ENCODE measurements at places on chromosomes 1 and 21.

- no peak for DNase-seq
Measured at GRCh38 chr1:169160845-169161495, 54.5 kb downstream of the ATP1B1 start.

GRCh38 chr1:38129473-38129872 lies 82.9 kb upstream of the POU3F1 start:
- DNase-seq, result no peak

DNA sequence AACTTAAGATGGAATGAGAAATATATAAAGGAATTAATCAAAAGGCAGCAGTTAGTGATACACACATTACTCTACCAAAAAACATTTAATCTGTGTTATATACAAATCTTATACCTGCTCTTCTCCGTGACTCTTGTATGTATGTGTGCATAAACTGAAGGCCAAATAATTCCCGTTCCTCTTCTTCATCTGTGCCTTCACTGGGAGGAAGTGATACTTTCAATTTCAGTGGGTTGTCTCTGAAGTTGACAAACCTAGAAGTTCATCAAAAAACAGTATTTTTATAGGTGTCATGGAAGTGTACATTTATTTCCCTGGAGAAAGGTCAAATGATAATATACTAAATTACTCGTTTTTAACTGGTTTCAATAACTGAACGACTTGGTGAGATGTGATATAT lies 19.3 kb downstream of the TRMT13 start:
- DNase-seq, result no peak

GRCh38 chr1:111739925-111740765 lies 950 bp upstream of the INKA2 start:
- DNase-seq, result no peak

GRCh38 chr1:246083416-246083815 lies 423.7 kb downstream of the SMYD3 start:
- DNase-seq, result no peak

- no peak for DNase-seq
Measured at GRCh38 chr1:113917400-113918082, 11.6 kb upstream of the HIPK1 start.

DNA sequence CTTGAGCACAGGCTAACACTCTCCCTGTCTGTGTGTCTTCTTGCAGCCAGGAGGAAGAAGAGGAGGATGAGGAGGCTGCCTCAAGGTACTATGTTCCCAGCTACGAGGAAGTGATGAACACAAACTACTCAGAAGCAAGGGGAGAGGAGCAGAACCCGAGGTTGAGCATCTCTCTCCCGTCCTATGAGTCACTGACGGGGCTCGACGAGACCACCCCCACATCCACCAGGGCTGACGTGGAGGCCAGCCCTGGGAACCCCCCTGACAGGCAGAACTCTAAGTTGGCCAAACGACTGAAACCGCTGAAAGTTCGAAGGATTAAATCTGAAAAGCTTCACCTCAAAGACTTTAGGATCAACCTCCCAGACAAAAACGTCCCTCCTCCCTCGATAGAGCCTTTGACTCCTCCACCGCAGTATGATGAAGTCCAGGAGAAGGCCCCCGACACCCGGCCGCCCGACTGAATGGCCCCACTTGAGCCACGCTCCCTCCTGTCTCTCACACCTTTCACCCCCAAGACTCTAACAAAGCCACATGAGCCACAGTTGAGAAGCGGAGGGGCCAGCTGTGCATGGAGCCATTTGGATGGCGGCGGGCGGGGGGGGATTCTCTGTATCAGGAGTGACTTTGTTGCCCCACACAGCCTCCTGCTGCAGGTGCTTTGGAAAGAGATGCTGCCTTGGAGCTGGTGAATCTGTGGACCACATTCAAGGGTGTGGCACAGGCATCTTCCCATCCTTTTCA lies 27.6 kb upstream of the FHAD1 start:
- DNase-seq, result no peak

GRCh38 chr1:154207262-154207661 lies 1.1 kb upstream of the CFAP141 start:
- no peak for DNase-seq

DNA sequence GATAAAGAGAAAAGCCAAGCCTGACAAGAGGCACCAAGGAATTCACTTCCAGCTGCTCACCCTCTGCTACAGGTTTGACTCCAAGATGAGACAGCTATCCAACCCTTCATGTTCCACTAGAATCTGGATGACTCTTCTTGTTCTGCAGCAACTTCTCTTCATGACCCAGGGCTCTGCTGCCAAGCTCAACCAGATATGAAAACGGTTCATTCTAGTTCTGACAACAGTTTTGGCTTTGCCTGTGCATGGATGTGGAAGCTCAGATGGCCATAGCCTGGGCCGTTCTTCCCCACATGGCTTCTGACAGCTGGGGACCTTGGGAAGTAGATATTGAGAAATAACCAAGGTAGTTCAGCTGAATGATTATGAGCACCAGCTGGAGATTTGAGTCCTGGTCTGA lies 13.7 kb downstream of the PI4KB start:
- DNase-seq, result no peak

DNA sequence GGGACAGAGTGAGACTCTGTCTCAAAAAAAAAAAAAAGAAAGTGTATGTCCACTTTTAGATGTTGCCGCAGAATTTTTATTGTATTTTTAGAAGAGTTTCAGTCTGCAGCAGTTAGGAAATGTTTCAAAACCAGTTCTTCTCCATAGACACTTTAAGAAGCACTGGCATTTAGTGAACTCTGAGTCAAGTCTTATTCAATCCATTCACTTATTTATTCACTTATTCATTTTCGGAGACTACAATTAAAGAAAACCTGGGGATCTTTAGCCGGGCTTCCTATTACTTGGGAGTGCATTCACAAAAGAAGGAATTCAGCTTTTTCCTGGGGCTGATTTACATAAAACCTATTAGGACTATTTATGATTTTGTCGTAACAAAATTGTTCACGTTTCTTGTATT lies 12.3 kb downstream of the RCAN3 start:
- no peak for DNase-seq

GRCh38 chr21:43652616-43653015 lies 6.7 kb downstream of the HSF2BP start:
- no peak for DNase-seq

DNA sequence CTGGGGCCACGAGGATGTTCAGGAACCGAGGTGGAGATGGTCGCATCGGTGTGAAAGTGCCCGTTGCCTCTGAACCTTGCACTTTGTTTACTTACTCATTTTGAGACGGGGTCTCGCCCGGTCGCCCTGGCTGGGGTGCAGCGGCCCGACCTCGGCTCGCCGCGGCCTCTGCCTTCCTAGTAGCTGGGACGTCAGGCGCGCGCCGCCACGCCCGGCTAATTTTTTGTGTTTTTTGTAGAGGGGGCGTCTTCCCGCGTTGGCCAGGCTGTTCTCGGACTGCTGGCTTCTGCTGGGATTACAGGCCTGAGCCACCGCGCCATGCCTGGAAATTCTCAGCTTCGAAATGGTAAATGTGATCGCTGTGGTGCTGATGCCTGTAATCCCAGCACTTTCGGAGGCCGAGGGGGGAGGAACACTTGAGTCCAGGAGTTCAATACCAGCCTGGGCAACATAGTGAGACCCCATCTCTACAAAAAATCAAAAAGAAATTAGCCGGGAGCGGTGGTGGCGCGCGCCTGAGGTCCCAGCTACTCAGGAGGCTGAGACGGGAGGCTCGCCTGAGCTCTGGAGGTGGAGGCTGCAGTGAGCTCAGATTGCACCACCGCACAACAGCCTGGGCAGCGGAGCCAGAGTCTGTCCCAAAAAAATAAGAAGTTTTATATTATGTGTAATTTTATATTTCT lies 684 bp upstream of the MRPL20 start:
- DNase-seq, result no peak

- DNase-seq, result no peak
Measured at GRCh38 chr1:183403498-183403897, 14.7 kb downstream of the NMNAT2 start.

DNA sequence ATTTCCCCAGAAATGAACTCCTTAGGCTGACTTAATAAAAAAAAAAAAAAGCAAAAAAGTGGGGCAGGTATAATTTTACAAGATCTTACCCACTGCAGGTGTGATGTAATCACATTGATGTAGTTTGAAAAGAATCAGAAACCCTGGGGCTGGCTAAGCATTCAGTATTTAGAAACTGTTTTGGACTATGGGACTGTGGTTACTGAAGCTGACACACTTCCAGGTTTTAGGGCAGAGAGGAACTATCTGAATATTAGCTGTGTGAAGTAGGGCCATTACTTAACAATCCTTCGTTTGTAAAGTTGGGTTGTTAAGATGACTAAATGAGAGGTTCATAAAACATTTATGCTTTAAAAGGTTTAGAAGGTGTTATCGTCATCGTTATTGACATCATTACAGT lies 165.3 kb downstream of the FASLG start:
- no peak for DNase-seq

DNA sequence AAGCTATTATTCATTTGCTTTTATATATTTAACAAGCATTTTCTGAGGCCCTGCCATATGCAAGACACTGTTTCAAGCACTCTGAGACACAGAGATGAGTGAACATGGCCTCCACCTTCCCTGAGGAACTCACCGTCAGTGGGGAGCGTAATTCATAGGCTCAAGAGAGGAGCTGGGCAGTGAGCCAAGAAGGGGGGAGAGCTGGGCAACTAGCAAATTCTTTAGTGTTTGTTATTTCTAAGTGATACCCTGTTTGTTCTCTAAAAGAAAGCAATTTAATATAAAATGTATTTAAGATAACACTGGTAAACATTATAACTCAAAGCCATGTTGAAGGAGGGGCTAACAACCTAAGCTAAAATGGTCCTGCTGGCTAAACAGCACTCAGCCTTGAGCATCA lies 119.2 kb upstream of the NGF start:
- no peak for DNase-seq

- no peak for DNase-seq
Measured at GRCh38 chr1:175687622-175688415, 55.6 kb downstream of the TNR start.

DNA sequence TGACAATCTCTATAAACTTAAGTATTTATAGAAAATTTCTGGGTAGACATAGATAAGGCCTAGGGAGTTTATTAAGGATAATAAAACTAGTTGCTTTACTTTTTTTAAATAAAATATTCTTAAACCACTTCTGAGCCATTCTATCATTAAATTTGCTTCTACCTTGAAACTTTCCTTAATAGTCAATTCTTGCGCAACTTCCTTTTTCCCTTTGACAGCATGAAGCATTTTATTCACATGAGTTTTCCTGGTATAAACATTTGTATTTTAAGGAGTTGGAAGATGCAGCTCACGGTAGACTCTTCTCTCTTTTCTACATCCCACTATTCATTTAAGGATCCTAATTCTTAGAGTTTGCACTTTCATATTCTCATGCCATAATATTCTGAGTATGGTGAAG lies 75.8 kb upstream of the DPH5 start:
- DNase-seq, result no peak

DNA sequence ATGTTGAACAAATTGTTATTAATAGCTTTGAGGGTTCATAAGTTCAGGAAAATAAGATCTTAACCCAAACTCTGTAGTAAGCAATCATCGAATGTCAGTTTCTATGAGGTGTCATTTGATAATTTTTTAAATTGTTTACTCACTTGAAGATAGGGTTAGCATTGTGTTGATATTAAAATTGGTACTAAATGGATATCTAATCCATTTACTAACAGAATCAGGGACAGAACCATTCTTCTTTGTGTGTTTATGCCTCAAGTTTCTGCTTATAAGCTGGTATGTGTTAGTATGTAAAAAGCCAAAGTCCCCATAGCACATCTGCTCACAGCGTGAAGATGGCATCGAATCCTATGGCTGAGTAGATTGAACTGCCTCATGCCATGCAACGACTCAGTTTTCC lies 13.4 kb downstream of the DDR2 start:
- no peak for DNase-seq

DNA sequence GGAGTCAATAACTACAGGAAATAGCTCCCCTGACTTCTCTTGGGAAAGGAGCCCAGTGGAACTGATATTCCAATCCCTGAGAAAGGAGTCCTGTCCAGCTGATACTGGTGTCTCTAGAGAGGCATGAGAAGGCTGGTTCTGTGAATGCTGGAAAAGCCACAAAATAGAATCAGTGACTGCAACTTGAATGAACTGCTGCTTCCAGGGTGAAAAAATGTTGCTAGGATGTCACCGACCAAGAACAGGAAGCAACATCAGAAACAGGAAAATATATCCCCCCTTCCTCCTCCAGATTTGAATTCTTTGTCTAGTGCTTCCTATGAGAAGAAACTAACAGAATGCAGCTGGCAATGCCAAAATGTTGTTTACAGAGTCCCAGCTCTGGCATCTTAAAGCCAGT lies 269.3 kb upstream of the LYPLAL1 start:
- no peak for DNase-seq

GRCh38 chr21:39066829-39067780 lies 116.1 kb downstream of the PSMG1 start:
- no peak for DNase-seq

DNA sequence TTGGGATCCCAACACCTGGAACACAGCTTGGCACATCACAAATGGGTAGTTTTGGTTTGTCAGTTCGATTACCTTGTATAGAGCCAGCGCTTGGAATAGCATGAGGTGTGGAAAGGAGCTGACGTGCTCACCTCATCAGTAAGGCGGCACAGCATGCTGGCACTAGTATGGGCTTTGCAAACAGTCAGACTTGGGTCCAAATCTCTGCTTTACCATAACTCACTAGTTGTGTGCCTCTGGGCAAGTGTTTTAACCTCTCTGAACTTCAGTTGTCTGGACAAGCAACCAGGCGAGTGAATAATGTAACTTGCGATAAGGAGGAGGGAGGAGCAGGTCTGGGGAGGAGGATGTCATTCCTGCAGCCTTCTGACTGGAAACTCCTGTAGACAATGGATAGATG lies 26.3 kb upstream of the NEK2 start:
- DNase-seq, result no peak

GRCh38 chr1:239977416-239977815 lies 114.3 kb upstream of the FMN2 start:
- DNase-seq, result no peak

GRCh38 chr1:55212349-55213150 lies 2.6 kb downstream of the USP24 start:
- no peak for DNase-seq

DNA sequence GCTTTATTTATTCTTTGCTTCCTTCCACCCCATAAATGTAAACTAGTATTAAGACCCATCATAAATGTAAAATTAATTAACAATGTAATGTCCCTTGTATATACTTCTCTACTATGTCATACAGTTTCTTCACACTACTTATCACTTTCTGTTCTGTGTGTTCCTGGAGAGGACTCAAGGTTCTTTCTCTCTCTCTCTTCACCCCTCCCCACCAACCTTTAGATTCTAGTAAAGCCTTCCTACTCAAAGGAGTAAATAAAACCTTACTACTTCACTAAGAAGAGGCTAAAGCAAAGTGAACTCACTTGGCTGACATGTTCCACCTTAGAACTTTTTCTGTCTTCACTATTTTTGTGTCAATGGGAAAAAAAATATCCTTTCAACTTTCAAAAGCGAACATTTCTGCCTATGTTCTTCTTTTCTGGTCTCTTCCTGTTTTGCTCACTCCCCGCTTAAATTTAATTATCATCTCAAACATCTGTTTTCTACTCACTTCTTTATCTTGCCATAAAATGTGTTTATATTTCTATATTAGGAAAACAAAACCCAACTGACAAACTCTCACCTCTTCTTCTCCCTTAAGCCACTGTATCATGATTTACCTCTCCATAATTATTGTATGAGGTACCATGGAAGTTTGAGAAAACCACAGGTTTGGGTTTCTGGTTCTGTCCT lies 260.3 kb downstream of the DPYD start:
- no peak for DNase-seq

GRCh38 chr1:2468041-2468472 lies 8.0 kb upstream of the PLCH2 start:
- DNase-seq, result peak; percentile 17

Data from stimulated activated CD8-positive, alpha-beta memory T cell treated with anti-CD3 and anti-CD28 coated beads, Interleukin-2, amount 100 ng/mL, for 1 hour (primary cell).